ENCODE measurements at places on chromosomes 4 and X.

GRCh38 chr4:74632634-74633033, 161.7 kb downstream of the BTC start:
- DNase-seq = no peak

GRCh38 chr4:105644257-105644656, 64.2 kb downstream of the INTS12 start:
- no peak for DNase-seq

GRCh38 chr4:83489711-83490326, 4.9 kb upstream of the ABRAXAS1 start:
- DNase-seq = no peak

GRCh38 chr4:118983831-118984230, 95.2 kb downstream of the SYNPO2 start:
- DNase-seq = no peak

DNA sequence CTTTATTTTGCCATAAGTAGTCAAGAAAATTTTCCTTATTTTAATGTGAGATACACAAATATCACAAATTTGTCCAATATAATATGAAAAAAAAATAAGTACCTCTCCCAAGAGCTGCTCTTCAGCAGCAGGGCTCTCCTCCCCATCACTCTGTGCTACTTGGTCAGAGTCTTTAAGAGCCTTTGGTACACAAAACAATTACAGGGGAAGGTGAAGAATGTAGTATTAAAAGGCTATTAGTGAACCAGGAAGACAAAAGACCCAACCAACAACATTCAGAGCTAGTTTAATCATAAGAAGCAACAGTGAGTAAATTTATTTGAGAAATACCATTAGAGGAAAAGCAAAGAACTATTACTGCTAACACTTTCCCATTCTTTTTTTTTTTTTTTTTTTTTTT, 29.4 kb downstream of the SEC31A start:
- DNase-seq = no peak

- no peak for DNase-seq
Measured at GRCh38 chr4:80465736-80466135, 130.2 kb downstream of the CFAP299 start.

DNA sequence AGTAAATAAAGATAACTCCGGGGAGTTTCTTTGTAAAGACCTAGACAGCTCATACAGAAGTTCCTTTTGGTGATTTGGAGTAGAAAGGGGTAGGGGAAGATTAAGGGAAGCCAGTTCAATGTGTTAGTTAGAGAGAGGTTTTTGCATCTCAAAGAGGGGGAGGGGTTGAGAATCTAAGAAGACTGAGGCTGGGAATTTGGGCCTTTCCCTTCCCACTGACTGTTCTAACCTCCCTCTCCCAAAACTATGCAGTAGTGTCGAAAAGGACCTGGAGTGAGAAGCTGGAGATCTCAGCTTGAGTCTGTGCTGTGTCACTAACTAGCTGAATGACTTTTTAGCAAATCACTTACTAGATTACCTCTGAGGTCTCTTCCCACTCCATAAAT, 55.7 kb upstream of the CCDC160 start:
- DNase-seq = no peak

DNA sequence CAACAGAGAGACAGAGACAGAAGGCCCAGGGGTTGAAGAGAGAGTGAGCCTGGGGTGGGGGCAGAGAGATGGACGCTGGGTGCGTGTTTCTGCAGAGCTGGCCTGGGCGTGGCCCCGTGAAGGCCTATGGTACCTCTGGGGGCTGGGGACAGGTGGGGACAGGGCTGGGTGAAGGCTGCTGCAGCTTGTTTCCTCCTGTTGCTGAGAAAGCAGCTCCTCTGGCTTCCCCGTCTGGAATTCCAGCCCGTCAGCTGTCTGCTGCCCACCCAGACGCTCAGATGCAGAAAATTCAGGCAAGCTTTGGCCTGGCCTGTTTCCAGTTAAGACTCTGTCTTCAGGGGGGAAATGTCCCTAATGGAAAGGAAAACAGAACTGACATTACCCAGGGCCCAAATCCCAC, 76.8 kb upstream of the PSAPL1 start:
- DNase-seq = no peak

DNA sequence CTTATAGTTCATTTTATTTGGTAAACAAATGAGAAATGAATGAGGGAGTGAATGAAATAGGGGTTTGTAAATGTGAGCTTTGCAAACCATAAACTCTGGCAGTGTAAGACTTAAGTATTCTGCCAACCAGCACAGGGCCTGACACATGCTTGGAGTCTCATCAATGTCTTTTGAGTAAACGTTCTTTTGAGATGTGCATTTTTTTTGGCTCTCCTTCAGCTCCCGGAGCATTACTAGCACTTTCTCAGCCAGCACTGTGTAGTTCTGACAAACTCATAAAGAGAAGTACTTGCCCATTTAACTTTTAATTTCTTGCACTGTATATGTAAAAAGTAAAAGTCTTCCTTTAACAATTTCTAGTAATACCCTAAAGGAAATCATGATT, 245.3 kb downstream of the HS3ST1 start:
- DNase-seq = no peak

DNA sequence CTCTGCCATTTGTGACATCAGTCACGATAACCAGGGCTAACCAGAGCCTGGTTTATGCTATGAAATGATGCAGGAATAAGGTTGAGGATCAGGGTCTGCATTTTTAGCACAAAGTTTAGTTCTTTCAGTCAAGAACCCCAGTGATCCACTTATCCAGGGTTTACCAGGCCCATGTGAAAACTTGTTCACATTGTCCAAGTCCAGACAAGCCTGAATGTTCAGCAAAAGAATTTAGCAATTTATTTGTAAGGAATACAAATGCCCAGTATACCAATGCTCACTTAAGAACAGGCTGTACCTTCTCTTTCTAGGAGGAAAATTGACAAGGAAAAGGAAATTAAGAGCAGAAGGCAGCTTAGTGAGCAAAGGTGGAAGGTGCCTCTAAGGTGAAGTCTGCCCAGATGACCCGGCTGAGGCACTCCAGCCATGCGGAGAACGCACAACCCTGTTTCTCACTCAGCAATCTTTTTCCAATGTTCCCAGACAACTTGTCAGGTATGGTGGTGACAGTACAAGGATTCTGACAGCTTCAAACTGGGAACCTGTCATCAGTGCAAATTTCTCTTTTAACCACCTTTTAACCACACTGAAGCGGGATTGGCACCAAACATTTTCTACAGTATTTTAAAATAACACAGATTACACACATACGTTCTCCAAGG, 54.0 kb downstream of the TBC1D9 start:
- DNase-seq = no peak

DNA sequence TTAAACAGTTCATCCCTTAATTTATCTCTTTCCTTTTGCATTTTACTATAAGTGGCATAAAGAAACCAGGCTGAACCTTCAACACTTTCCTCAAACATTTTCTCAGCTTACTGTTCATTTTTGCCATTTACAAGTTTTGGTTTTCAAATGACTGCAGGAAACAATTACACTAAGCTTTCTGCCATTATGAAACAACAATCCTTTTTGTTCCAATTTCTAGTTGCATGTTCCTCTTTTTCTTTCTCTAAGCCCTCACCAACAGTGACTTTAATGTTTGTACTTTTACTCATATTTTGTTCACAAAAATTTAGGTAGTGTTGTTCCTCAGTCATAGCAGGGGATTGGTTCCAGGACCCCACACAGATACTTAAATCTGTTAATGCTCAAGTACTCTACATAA, 1526.1 kb downstream of the STIM2 start:
- DNase-seq = no peak

- no peak for DNase-seq
Measured at GRCh38 chr4:152294331-152294730, 241.6 kb downstream of the FBXW7 start.
